ENCODE measurements at places on chromosomes 4 and X.
A peak's percentile ranks its signal among the peaks of the same experiment; 100 is the strongest.

DNA sequence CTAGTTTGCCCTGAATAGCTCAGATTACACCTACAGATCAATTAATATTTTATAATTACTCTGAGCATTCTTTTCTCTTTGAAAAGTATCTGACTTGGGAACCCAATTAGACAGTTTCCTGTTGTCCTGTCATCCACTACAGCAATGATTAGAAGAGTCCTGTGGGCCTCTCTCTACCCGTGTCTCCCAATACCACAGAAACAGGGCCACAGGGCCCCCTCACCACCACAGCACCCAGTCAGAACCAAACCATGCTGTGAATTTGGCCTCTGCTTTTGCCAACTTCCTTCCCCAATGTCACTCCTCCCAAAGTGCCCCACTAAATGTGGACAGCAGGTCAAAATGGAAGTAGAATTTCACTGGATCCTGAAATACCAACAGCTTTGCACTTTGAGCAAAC is 10.3 kb downstream of the USP46 start:
- DNase-seq, result no peak

GRCh38 chr4:57102050-57102624 is 8.0 kb downstream of the IGFBP7 start:
- peak; percentile 92 for DNase-seq

DNA sequence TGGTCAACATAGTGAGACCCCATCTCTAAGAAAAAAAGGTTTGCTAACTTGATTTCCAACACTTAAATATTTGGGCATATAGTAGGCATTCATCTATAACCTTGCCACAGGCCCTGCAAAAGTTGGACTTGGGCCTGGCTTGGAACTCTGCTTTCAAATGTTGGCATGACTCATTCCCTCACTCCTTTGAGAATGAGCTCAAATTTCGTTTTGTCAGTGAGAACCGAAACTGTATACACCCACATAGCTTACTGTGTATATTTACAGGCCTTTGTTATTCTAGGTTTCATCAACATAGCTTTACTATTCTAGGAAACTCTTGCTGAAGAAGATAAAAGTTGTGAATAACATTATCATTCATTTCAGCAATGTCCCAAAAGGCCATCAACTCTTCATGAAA is 88.7 kb upstream of the ELOVL6 start:
- peak; percentile 87 for DNase-seq

DNA sequence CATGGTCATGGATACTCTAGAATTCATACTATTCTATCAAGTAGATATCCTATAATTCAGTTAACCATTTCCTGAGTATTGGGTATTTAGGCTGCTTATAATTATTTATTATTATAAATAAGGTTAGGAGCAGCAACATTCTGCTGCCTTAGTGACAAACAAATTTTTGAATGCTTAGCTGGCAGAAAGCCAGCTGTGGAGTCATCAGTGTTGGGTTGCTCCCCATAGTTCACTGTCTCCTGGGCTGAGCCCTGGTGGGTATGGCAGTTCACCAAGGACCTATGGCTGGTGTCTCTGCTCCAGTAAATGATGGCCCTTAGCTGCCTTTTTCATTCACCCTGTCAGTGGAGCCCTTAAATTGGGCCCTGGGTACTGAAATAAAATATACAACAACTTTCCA is 61.8 kb downstream of the SMARCA5 start:
- peak; percentile 7 for DNase-seq

GRCh38 chr4:39103291-39103690 is 41.3 kb downstream of the KLHL5 start:
- peak; percentile 8 for DNase-seq

GRCh38 chrX:100964362-100964761 is 5.1 kb upstream of the ARL13A start:
- no peak for DNase-seq

DNA sequence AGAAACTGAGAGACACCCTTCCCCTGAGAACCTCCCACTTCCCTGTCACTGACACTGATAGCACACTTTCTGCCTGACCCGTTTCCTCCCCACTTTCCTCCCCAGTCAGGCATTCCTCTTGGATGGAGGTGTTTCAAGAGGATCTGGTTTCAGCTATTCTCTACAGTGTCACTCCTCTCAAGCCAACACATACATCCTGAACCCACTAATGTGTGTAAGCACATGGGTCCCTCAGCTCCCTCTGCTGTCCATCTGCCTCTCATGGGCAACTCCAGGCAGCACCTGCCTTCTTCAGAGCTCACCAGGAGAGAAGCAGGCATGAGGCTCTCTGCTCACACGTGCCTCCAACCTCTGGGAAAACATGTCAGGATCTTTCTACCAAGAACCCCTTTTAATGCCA is 207.6 kb downstream of the NAF1 start:
- DNase-seq, result no peak

DNA sequence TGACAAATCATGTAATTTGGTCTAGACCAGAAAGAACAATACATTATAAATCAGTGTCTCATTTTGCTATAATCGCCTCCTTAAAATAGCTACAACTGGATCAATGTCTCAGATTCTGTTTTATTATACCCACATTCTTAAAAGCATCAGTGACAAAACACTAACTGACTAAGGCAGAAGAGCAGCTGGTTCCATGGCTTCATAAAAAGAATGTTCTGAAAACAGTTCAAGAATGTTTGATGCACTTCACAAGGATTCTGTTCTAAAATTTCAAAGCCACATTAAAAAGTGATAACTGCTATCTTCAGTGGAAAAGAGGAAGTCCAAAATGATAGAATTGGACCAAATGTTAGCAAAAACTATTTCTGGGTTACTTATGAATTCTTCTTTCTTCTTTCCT is 69.8 kb downstream of the COL25A1 start:
- peak; percentile 76 for DNase-seq

- no peak for DNase-seq
These were observed 276.2 kb upstream of the KLF3 start for GRCh38 chr4:38387819-38388218.

DNA sequence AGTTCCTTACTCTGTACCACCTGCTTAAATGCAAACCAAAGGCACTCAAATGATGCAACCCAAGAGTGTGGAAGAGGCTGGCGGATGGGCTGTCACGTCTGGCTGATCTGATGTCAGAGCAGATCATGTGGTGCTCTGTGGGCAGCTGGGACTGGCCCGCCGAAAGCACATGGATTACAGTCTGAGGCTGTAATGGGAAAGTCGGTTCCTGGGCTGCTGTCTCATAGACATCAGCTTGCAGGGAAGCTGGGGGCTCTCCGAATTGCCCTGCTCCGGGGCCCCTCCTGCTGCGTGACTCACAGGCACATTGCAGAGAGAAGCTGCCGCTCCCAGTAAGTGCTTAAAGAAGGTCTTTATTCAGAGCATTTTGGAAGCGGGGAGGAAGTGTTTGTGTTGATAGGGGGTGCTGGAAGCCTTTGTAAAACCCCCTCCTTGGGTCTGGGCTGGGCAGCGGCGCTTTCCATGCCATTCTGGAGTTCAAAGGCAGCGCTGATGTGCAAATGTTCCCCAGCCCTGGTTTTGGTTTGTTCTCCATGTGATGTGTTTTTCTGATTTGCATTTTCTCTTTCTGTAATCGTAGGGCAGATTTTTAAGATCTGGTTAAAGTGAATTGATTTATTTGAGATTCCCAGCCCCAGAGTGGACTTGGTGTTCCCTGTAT is 181.1 kb downstream of the LARP7 start:
- peak; percentile 91 for DNase-seq

- peak; percentile 27 for DNase-seq
These were observed 1.2 kb downstream of the MGST2 start for GRCh38 chr4:139666735-139667281.

GRCh38 chr4:2457481-2458295 is 11.2 kb upstream of the RNF4 start:
- DNase-seq, result no peak

- no peak for DNase-seq
These were observed 250.3 kb upstream of the ARSJ start for GRCh38 chr4:114229706-114230105.

DNA sequence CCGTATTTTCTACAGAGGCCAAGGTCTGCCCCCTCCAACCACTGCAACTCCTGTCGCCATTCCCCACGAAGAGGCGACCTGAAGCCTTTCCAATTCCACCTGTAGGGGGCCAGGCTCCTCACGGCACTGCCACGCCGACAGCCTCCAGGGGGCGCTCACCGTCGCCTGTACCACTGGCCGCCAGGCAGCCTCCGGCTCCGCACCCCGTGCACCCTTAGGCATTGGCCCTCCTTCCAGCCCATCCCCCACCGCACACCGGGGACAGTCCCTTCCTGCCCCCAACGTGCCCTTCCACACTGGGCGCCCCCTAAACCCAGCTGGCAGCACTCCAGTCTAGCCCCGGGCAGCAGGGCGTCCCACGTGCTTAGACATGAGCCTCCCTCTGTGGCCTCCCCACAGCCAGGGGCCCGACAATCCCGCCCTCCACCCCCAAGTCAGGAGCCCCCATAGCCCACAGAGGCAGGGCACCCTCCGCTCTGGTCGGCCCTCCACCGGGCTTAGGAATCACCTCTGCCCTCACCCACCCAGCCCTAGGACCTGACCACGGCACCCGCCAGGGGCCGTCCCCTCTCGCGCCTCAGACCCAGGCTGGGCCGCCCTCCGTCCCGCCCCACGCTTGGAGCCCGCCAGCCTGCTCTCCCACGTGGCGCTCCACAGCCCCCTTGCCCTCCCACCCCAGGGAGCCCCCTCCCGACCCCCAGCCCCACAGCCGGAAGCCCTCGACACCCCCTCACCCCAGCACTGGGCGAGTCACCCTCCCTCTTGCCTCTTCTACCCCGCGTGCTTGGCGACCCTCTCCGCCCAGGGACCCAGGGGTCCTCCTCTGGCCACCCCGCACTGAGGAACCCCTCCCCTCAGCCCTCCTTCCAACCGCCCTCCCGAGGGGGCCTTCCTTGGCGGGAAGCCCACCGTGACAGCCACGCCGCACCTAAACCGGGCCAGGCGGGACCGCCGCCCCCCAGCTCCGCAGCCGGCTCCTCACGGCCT is 711 bp downstream of the PNMA6E start:
- peak; percentile 3 for DNase-seq

Data from LHCN-M2 (cell line).